Psoas muscle (tissue), 8 donors: ENCODE measurements at places on chromosomes 7 and 10. TPM values are rescaled to one million over a fixed set of nuclear protein-coding genes. Genes with fewer than 3 reads are reported as not detected.

DNA sequence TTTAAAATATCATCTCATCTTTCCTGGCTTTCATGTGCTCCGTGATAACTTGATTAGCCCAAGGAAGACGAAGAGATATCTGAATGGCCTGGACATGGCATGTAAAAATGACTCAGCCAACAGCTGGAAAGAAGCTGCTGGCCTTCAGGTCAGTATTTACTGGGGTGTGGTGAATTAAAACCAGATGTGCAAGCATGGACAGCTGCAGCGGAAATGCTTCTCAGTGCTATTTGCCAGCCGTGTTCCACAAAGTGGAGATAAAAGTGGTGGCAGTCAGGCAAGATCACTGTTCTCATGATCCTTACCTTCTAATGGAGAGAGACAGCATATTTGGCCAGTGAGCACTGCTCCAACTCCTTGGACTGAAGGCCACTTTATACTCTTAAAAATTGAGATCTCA is 203.1 kb upstream of the VSTM2A start:
- no peak for DNase-seq

- DNase-seq = no peak
Observed at GRCh38 chr7:108452707-108453106, 3.5 kb downstream of the NRCAM start.

DNA sequence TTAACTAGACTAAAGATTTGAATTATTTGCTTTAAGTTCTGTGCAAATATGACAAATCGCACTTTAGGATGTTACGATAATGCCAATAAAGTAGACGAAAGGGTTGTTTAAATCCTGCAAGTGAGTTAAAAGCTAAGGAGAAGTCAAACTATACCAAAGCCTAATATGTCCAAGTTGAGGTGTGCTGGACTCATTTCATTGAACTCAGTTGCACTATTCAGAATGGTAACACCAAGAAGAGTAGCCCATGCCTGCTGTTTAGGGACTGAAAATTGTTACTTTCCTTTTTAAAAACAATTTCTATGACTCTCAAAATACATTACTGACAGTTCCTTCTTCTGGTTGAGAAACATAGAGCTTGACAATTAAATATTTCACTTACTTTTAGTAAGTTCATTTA is 766.3 kb downstream of the DNAJB9 start:
- DNase-seq = no peak

DNA sequence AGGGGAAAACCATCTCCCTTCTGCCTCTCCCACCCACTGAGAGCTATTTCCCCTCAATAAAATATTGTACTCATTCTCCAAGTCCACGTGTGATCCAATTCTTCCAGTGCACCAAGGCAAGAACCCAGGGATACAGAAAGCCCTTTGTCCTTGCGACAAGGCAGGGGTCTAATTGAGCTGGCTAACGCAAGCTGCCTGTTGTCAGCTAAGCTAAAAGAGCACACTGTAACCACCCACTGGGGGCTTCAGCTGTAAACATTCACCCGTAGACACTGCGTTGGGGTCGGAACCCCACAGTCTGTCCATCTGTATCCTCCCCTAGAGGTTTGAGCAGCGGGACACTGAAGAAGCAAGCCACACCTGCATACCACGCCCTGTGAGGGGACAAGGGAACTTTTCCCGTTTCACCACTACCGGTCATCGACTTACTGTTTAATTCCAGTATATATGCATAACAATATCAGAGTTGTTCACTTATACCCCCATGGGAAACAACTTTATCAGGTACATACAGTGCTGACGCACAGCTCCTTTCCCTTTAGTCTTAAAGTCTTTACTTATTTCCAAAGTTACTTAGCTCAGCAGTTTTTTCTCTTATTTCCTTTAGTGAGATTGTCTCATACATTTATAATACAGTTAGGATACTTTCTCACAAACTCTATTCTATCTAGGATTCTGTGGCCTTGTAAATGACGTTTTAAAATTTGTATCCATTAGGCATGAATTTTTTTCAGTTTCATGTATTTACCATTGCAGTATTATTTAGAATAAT is 721.6 kb downstream of the ANKRD7 start:
- no peak for DNase-seq

DNA sequence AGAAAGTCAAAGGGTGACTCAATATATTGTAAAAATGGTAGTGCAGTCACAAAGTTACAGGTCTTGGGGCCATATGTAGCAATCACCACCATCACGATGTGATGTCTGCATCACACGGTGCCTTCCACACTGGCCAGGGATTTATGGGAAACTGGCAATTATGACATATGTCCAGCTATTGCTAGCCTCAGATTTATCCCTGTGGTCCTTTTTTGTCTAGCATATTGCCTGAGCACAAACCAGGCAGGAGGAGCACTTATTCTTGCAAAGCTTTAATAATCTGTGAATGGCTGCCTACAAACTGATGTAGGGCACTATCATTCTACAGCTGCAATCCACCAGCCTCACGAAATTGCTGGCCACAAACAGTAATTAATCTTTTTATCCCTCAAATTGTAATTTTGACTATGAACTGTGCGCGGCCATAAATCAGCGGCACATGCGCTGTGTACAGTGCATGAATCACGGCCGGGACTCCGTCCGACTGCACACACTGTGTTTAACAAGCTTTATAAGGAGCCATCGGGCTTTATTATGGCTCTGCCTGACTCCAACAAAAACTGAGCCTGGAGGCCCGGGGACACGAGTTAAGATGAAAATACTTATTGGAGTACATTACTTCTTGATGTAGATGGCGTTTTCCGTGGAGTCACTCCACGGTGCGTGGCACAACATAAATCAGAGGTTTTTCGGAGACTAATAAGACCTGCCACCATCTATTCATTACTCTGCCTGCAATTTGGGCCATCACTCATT is 115.2 kb downstream of the EBF3 start:
- DNase-seq = no peak

GRCh38 chr7:140017543-140017942 is 45.2 kb downstream of the PARP12 start:
- no peak for DNase-seq

- no peak for DNase-seq
Observed at GRCh38 chr7:101891936-101892640, 74.7 kb downstream of the CUX1 start.

DNA sequence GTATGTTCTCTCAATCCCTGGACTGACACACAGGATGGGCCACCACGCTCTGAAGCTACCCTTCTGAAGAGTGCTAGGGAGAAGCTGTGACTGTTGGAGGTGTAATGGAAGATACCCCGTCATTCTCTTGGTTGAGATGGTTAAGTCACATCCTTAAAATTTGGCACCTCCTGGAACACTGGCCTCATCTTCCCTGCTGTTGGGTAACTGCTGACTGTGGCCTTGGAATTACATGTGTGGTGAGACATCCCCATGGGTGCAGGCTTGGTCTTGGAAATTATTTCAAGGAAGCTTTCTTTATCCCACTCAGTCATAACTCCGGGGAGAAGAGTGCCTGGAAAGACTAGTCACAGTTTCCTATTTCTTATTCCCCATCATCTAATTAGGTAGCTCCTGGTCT is 62.0 kb downstream of the LRMDA start:
- DNase-seq = peak; percentile 29

- DNase-seq = no peak
Observed at GRCh38 chr7:29496355-29497020, 67.1 kb upstream of the PRR15 start.

DNA sequence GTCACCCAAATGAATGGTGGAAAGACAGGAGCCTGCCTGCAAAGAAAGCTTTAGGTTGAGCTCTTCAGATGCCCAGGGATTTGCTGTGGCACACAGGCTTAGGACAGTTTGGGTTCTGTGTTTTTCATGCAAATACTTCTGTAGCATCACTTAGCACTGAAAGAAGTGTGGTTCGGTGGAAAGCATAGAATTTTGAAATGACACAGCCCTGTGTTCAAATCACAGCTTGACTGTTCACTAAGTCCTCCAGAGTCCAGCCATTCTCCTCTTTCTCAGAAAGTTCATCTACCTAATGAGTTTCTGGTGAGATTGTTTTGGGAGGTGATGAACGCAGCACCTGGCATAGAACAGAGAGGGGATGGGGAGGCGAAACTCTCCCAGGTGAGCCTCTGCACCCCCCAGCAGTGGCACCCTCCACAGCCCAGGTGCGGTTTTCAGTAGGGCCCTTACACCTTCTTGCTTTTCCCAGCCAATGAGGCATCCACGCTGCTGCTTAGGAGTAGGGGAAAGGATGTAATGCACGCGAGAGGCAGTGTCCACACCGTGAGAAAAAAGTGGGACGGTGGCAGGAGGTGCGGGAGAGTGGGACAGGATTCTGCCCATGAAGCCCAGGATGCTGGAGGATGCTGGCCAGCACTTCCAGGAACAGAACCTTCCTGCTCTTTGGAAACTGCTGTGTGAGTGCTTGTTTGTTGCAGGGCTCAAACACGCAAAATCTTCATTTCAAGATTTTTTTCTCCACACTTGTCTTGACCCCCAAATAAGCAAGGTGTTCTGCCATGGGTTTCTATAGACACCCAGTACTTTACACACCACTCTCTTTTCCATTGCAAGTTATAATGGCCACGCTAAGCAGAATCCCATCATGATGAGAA is 11.6 kb downstream of the EN2 start:
- DNase-seq = no peak

- no peak for DNase-seq
Observed at GRCh38 chr10:26488344-26488743, 50.2 kb downstream of the APBB1IP start.

DNA sequence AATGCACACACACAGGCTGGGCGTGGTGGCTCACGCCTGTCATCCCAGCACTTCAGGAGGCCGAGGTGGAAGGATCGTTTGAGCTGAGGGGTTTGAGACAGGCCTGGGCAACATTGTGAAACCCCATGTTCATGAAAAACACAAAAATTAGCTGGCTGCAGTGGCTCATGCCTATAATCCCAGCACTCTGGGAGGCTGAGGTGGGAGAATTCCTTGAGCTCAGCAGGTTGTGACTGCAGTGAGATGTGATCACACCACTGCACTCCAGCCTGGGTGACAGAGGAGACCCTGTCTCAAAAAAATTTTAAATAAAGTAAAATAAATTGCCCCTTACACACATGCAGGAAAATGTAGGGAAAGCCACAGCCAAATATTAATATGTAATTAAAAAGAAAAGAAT is 44.1 kb downstream of the RNF32 start:
- no peak for DNase-seq

GRCh38 chr7:139543801-139544603 is 20.5 kb downstream of the CLEC2L start:
- no peak for DNase-seq

- DNase-seq = no peak
Observed at GRCh38 chr7:94997547-94997946, 90.2 kb downstream of the PPP1R9A start.

- no peak for DNase-seq
Observed at GRCh38 chr7:26668821-26669220, 195.6 kb downstream of the SKAP2 start.

Gene GRID2IP
- not detected for total RNA-seq

Gene EBF3
- total RNA-seq = 4.5 TPM

Gene PILRA
- 2.3 TPM for total RNA-seq

Gene MMP21
- 0.17 TPM for total RNA-seq

Gene LBX1
- 12.3 TPM for total RNA-seq

Gene KIAA1217
- total RNA-seq = 169 TPM

Gene CALML5
- not detected for total RNA-seq

Gene UBE2D4
- total RNA-seq = 54.2 TPM

Gene ABCC2
- total RNA-seq = 0.61 TPM
